ENCODE measurements at places on chromosomes 2 and 18.

GRCh38 chr2:97661927-97662326 is 1.9 kb downstream of the ACTR1B start:
- no peak for DNase-seq

- DNase-seq: no peak
Measured at GRCh38 chr18:10454681-10455557, 484 bp downstream of the APCDD1 start.

GRCh38 chr2:54555318-54555837 is 99.3 kb downstream of the SPTBN1 start:
- DNase-seq: no peak

GRCh38 chr2:186603286-186603685 is 13.4 kb downstream of the ITGAV start:
- DNase-seq: no peak

GRCh38 chr2:33589444-33589843 is 9.7 kb downstream of the FAM98A start:
- DNase-seq: no peak

Data from right renal pelvis (tissue), 4 donors.